ENCODE measurements at places on chromosomes 3 and 15. TPM values are rescaled to one million over a fixed set of nuclear protein-coding genes. Genes with fewer than 3 reads are reported as not detected.

- no peak for DNase-seq
Observed at GRCh38 chr15:62521396-62521795, 356.3 kb upstream of the C2CD4B start.

DNA sequence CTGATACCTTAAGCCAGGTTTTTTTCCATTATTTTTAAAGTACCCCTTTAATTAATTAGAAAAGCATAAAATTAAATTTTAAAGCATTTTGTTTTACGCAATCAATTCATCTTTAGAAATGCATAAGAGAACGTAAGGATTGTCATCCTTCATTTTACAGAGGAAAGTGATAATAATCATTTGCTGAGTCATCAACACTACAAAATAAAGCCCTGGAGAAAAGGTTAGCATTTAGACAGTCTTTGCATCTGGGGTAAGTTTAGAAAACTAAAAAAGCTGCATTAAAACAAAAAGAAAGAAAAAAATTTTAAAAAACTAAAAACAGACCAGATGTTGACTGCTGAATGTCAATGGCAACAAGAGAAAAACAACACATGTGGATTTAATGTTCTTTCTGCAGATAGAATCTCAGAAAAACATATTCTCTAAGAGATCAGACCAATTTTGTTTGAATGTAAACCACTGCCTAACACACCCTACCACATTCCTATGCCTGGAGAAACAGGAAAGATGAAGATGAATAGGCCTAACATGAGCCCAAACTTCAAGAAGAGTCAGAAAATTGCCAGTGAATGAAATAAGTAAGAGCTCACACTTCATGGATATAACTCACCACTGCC lies 59.9 kb downstream of the SUCNR1 start:
- DNase-seq = no peak

- DNase-seq = no peak
Observed at GRCh38 chr3:28598165-28598564, 249.5 kb upstream of the AZI2 start.

DNA sequence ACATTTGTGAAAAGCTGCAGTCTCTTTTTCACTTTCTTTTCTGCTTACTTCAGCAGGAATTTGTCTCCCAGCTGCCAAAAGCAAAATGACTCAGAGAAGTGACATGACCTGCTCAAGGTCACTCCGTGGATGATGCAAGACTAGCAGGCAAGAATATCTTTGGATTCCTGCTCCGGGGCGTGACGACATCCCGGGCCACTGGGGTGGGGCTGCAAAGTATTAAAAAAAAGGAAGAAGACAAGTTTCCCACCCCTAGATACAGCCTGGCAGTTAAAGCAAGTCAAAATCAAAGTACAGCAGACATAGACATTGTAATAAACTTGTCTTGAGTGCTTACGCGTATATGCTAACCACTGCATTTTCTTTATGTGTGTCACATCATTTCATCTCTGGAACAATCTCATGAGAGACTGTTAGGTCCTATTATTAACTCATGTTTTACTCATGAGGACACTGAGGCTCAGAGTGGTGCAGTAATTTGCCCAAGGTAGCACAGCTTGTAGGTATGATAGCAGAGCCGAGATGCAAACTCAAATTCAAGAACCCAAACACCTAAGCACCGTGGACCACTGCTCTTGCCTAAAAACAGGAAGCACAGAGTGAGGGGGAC lies 485.2 kb upstream of the PROK2 start:
- DNase-seq = peak; percentile 99

- peak; percentile 85 for DNase-seq
Observed at GRCh38 chr3:45516829-45517228, 77.7 kb upstream of the LIMD1 start.

DNA sequence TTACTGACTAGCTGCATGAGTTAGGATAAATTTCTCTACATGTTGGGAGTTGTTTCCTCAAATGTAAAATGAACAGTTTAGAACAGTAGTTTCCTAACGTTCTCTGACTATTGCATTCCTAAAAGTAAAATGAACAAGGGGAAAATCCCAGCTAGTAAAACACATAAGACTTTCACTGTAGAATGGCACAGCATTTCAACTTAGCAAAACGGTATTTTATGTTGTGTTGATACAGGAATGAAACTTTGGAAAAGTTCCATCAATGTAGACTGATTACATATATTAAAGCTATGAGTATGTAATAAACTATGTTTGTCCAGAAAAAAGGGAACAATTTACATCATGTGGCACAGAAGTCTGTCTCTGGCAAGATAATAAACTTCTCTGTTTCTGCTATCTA lies 297.4 kb upstream of the EPHA3 start:
- DNase-seq = peak; percentile 42

DNA sequence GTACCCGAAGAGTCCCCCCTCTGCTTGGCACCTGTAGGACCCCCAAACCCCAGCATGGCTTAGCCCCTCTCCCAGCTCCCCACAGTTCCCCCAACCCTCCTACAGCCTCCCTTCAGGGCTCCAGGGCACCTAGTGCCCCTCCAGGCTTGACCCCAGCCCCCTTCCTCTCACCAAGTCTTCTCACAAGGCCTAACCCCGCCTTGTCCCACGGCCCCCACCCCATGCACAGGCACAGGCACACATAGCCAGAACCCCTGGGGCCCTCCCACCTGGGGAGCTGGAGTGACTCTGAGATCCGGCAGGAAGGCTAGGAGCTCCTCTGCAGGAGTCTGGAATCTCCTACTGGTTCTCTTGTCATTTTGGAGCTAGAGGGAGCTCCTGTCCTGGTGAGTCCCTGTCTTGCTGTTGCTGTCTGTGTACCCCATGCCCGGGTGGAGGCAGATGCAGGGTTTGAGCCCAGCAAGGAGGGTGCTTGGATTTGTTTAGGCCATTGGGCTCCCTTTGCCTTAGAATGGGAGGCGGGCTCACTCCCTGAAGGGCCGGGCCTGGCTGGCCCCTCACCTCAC lies 39.6 kb downstream of the KLF13 start:
- DNase-seq = no peak

Gene ALDH1A3
- 73.7 TPM for total RNA-seq

DNA sequence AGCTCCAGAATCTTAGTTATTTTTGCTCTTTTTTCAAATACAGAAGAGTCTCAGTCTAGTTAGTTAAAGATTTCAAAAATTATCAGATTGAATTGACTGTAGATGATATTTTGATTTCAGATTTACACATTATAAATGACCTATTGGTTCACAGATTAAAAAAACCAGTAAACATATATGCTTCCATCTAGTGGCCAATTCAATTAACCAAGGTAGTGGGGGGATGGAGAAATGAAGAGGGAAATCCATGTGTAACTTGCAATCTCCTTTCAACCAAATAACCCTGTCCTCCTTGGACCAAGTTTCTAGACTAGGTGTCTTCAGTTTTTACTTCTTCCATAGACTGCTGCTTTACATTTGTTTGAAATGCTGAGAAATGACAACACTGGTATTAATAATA lies 789.8 kb downstream of the ROBO1 start:
- DNase-seq = peak; percentile 57

GRCh38 chr3:9397906-9398699 lies 688 bp downstream of the SETD5 start:
- peak; percentile 38 for DNase-seq

DNA sequence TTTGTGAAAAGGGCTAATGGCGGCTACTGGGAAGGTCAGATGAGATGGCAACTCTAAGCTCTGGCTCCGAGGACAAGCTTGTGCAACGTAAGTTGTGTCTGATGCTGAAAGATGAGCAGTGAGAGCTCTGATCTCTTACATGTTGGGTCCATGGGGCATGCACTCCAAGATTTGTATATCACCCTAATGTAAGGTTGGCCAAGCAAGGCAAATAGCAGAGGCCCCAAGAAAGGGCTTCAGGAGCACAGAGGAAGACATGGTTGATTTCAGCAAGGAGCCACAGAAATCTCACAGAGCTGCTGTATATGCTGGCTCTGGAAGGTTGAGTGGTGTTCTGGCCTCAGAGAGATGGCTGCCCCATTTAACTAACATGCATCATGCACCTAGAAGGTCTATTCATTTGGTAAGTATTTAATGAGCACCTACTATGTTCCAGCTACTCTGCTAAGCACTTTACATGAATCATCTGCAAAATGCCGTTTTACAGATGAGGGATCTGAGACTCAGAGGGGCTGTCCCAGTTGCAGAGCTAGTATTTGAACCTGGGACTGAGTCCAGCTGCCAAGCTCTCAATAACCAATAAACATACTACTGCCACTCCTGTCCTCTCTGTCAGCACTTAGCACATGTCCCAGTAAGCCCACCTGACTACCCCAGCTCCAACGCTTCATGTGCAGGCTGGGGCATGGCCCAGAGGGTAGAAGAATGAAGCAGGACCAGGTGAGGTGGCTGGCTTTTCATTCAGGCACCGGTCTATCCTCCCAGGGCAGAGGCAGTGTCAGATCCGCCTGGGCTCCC lies 27.8 kb upstream of the ATP2B2 start:
- DNase-seq = no peak

DNA sequence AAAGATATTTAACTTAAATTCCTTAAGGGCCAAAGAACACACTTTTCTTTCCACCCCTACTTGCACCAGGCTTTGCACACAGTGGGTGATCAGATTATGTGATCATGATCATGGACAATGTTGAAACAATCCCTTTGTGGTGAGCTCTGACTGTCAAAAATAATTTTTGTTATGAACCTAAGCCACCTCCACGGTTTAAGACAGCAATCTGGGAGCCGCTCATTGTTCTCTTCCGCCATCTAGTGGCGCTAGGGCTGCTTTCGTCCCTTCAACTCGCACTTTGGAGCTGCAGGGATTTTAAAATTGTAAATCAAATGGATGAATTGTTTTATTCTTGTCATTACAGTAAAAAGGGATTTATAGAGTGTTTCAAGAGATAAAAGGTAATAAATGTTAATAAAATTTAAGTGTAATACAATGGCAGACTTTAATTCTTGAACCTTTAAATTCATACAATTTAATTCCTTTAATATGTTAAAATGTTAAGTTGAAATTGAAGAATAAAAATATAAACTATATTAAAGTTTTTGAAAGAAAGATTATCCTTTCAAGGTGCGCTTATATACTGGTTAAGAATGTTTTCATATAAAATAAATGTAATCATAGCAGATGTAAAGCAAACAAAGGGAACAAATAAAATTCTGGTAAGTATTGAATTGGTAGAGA lies 45.3 kb upstream of the ARL6 start:
- DNase-seq = peak; percentile 67

DNA sequence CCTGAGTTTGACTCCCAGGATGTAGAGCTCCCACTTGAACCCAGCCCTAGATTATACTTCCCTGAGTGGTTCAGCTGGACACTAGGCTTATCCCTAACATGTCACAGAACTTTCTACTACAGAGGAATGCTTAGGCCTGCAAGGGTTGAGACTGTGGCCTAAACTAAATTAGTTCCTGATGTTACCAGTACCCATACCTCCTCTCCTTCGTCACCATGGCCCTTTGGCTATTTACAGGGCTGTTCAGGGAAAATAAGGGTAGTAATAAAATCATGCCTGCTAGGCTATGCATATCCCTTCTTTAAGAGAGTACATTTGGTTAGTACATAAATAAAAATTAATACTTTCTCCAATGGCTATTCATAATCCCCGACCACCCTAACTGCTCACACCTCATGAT lies 356.4 kb upstream of the RASGRP1 start:
- DNase-seq = no peak

Gene ZNF774
- total RNA-seq = 1.3 TPM

DNA sequence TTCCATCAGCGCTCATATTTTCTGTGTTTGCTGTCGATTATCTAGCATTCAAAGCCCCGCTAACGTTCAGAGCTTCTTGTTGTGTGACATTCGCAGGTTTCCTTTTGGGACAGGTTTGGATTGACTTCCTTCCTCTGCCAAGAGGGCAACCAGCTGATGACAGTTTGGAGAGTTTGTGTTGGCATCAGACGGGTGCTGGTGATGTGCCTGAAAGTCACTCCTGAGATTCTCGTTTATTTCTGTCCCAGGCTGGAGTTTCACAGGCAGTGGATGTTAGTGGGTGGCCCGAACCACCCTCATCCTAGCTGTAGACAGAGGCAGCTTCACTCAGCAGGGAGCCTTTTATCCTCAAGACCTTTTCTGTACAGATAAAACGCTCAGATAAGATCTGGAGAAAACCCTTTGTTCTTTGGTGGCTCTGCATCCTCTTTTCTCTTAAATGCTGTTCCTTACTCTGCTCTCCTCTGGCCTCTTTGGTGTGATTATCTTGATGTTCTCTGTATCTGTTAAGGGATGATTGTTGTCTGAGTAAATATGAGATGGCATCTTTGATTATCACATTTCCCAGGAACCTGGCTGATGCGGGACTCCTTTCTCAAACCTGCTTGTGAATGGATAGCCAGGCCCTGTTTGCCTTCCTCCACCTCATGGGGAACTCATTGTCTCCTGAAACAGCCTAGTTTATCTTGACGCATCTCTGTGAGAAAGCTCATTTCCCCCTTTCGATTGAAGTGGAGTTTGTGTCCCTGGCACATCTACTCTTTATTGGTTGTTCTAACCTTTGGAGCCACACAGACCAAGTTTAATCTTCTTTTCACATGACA lies 35.9 kb downstream of the CGNL1 start:
- no peak for DNase-seq

DNA sequence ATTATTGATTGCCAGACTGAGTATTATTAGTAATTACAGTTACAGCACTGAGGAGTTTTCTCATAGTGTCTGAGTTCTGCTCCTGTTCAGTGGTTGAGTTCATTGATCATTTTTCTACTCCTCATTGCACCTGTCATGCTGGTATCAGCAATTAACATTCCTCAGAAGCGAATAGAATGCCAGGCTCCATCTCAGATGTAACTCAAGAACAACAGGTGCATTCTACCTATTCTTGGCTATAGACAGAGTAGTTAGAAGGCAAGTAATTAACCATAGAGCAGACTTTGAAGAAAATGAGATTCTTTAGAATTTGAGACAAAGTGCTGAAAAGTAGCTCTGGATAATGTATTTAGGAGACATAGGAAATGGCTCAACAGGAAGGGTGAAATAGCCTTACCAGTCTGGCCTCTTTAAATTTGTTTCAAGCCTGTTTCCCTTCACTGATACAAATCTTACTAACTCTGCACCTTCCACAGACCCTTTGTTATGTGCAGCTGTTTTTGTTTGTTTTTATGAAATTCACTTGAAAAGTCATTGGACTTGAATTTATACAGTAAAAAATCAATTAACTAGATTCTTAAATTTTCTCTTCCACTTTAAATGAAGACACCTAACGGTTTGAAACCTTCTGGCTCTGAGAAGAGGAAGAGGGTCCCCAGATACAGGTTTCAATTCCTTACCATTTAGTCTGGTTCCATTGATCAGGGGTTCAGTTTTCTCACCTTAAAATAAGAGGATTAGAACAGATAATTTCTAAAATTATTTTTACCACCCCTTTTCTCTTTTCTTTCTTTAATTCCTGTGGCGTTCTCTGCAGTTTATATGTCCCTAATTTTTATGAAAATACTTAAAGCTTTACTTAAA lies 109.6 kb downstream of the FNDC3B start:
- no peak for DNase-seq

Gene LRRC28
- total RNA-seq = 20.1 TPM

GRCh38 chr15:67883234-67883773 lies 43.5 kb upstream of the RNU6-1 start:
- DNase-seq = no peak
